ENCODE measurements at places on chromosomes 7 and 10. TPM values are rescaled to one million over a fixed set of nuclear protein-coding genes. Genes with fewer than 3 reads are reported as not detected.

The SFRP5 gene
- 0.60 TPM for total RNA-seq

The AKR1C8 gene
- total RNA-seq = not detected

The CPXM2 gene
- 19.2 TPM for total RNA-seq

The ZCWPW1 gene
- 5.8 TPM for total RNA-seq

- no peak for DNase-seq
These were observed 7.8 kb downstream of the HTRA1 start for GRCh38 chr10:122468926-122469781.

The TMEM184A gene
- total RNA-seq = 3.1 TPM

The SPDYE1 gene
- total RNA-seq = not detected

- no peak for DNase-seq
These were observed 418.7 kb downstream of the GLRX3 start for GRCh38 chr10:130554701-130555410.

DNA sequence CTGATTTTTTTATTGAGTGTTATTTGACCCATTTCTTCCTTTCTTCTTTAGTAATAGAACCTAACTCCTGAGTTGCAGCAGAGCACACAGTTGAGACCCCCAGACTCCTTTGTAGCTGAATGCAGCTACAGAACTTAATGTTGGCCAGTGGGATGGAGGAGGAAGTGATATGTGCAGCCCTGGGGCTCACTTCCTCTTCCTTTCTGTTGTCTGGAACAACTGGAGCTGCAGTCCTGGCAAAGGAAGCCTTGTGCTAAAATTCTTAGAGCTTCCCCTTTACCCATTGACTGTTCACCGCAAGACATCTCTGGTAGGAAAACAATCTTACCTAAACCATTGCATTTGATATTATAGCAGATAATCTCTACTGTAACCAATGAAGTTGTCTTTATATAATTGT is 86.6 kb downstream of the ITGB8 start:
- DNase-seq = no peak

The TMEM248 gene
- total RNA-seq = 111 TPM

DNA sequence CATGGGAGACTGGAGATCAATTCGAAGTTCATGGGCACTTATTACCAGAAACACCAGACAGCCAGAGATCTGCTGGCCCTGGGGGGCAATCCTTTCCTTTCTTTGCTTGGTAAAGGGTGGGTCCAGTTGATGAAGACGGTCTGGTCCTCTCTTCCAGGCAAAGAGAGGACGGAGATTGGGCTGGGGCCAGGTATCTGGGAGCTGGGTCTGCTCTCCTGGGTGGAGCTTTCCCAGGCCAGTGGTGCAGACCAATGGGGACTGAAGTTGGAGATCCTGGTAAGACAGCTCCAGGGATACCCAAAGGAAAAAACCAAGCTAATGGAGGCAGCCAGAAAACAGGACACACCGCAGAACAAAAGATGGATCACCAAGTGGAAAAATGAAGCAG is 18.3 kb downstream of the NOD1 start:
- no peak for DNase-seq

The WEE2 gene
- not detected for total RNA-seq

GRCh38 chr7:21971780-21972396 is 26.2 kb upstream of the CDCA7L start:
- DNase-seq = no peak

DNA sequence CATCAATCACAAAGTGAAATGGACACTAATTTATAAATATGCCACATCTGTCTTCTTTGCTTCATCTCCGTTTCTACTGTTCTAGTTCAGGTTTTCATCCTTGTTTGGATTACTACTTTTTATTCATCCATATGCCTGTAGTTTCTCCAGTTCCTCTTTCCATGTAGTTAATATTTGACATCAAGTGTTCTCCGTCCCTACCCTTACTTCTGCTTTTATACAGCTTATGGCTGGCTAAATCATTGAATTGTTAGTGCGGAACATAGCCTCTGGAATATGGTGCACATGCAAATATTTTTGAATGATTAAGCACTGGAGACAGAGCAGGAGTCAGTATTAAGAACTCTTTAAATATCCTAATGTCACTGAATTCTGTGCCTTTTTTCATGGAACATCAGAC is 230.0 kb upstream of the PPP1R3A start:
- no peak for DNase-seq

DNA sequence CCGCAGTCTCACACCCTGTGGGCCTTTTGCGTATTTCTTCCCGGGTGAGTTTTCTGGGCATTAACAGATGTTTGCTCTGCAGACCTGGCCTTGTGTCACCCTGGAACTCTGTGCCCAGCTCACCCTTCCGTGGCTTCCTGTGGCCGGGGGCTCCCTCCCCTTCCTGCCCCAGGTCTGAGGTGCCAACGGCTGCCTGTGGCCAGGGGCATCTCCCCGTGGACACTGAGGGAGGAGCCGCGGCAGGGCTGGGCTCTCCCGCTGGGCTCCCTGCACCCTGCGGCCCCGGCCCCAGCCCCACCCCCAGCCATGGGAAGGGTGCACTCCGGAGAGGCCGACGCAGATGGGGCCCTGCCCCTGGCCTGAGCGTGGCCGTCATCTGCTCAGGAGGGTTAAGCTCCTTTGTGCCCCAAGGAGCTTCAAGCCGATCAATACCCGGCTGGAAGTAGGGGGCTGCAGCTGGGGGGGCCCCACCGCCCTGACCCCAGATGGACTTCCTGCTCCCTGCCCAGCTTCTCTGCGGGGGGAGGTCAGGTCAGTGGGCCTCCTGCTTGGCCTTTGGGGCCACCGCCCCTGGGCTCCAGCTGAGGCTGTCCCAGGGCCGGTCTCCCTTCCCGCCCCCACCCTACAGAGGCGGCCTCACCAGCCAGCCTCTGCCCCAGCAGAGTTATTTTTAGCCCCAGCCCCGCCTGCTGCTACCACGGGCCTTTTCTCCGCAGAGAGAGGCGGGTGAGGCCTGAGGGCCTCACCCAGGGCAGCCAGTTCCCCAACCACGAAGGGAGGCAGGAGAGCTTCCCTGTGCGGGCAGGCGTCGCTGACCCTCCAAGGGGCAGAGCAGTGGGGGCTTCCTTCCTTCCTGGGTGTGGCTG is 24.2 kb downstream of the PWWP2B start:
- DNase-seq = no peak

The DGKI gene
- total RNA-seq = 1.5 TPM

- DNase-seq = no peak
These were observed 60.5 kb downstream of the GTF2IRD1 start for GRCh38 chr7:74514131-74514591.

The GLUD1 gene
- 158 TPM for total RNA-seq

DNA sequence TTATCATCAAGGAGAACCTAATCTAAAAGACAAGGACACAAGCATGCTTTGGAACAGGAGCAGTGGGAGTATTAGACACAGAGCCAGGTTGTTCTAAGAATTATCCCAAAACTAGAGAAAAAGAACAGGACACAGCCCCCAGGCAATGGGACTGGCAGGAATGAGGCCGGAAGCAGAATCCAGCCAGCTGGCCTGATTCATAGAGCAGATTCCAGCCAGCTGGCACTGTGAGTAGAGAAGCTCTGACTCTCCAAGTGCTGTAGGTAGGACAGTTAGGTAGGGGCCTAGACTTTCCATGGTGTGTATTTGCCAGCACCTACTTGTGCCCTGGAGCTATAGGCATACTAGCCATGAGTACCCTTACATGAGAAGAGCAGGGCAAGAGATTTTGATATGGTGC is 13.3 kb upstream of the RAB18 start:
- no peak for DNase-seq

The TAC1 gene
- total RNA-seq = not detected

DNA sequence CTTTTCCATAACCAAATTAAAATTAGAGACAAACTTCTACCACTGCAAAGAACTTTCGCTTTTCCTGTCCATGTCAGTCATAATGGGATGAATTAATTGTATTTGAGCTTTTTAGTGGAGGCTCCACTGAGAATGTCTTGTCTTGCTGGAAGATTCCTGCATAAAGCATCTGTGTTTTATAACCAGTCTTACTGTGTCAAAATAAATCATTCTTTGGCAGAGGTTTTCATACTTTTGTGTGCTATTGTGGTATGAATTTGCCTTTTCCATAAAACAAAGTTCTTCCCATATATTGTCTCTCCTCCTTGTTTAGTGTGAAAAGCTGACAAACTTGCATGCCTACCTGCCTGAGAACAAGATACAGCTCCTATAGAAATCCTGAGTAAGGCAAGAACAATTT is 124.8 kb upstream of the CCDC6 start:
- no peak for DNase-seq

The GDF2 gene
- total RNA-seq = not detected

DNA sequence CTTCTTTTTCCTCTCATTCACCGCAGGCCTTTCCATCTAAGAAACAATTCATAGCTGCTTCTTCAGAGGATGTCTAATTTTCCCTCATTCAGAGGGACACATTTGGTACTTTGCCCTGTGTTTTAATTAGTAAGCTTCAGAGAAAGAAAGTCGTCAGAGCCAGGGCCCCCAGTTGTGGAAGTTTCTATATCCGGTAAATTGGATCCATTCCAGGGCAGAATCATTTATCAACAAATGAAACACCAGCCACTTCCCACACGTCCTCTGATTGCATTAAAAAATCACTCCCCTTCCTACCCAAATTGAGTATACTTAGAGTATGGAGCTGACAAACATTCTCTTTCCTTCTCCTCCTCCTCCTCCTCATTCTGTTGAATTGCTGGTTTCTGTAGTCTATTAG is 205.8 kb upstream of the HDAC9 start:
- DNase-seq = no peak

The AGR2 gene
- total RNA-seq = 0.46 TPM

The TMEM72 gene
- not detected for total RNA-seq

The OR2A1 gene
- total RNA-seq = not detected

DNA sequence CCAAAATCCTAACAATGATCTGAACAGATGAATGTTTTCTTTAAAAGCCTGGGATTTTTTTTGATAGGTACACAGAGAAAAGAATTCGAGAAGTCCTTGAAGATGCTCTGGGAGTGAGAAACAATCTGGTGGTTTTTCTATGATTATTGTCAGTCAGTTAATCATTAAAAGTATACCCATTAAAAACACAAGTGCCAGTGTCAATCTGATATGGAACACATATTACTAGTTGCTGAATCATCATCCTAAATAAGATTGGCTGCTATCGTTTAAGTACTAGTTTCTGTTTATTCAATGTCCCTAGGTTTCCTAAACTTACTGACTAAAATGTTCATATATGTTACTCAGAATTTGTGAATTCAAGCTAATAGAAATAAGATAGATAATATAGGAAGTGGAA is 16.1 kb downstream of the COL28A1 start:
- no peak for DNase-seq

DNA sequence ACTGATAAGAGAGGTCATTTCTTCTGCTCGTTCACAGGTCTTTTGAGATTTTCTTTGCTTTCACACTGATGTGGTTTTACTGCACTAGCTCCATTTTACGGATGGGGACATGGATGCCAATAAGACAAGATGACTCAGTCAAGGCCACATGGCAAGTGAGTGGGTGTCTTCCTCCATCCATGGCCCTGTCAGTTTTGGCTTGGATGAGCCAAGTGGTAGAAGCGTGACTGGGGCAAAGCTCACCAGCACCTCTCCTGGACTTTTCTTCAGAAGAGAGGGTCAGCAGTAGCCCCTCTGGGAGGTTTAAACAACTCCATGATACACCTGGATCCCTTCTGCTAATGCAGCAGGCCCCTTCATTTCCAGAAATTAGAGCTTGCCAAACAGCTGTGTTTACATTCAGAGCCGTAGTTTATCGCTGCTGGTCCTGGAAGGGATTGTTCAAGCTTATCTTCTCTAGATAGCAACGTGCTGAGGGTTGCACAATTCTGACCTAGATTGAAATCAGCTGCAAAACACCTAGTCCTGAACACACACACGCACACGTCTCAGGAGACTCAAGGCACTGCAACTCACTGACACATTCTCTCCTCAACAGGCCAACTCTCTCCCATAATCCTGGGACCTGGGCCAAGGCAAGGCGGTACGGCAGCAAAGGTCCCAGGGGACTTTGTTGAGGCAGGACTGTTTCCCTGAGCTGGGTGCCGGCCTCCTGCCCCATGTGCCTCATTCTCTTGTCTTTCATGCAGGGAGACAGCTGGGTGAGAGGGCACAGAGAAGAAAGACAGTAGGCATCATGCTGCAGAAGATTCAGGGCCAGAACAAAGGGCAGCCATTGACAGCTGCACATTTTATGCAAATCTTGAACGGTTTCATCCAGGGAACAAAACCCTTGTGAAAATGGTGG is 14.2 kb upstream of the PDCD4 start:
- no peak for DNase-seq

DNA sequence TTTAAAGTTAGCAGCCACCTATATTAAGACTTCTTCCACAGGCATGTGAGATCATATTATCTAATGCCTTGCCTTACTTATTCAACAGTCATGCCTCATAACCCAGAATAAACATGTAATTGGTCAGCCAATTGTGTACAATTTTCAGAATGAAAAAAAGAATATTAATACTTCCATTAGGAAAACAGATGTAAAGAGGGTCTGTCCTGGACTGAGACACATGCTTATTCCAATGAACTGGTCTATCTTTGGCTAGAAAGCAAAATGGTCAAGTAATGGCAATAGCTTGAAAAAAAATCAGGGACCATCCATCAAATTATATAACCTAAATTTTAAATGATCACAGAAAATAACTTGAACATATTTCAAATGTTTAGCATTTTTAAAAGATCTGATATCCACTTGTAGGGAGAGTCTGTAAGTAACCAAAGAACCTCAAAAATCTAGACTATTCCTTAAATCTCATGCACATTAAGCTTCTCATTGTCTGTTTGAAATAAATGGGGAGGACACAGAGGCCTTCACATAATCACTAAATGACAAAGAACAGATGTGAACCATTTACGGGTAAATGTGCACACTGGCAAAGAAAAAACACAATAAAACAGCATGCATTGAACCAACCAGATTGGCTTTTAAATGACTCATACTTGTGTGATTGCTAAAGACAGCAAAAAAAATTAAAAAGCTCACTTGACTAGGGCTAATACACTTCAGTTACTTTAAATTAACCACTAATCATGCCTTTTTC is 568.8 kb upstream of the PCDH15 start:
- no peak for DNase-seq

DNA sequence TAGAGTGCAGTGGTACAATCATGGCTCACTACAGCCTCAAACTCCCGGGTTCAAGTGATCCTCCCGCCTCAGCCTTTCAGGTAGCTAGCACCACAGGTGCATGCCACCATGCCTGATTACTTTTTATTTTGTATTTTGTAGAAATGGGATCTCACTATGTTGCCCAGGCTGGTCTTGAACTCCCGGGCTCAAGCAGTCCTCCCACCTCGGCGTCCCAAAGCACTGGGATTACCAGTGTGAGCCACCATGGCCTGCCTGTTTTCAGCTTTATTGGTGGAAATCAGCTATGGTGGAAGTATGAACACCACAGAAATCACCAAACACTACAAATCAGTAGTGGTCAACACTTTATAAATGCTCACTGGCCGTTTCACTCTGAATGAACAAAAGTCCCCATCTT is 299.9 kb upstream of the LYZL1 start:
- no peak for DNase-seq

DNA sequence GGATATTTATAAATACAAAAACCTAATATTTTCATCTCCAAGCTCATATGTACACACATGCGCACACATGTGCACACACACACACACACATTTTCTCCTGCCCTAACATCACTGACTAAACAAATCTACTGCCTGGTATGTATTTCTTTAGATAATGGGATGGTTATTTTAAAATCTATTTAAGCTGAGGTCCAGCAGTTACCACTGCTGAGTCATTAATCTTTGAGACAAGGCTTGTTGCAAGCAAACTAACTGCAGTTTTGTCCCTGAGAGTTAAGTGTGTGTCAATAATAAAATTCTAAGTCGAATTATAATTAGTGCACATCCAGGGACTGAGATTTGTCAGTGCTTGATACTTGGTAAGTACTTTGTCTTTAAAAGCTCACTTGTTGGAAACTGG is 135.1 kb downstream of the VPS50 start:
- DNase-seq = no peak

The SPAM1 gene
- not detected for total RNA-seq

- DNase-seq = no peak
These were observed 8.1 kb downstream of the DENND10 start for GRCh38 chr10:119112056-119112455.
